Midbrain (tissue), 1 donor: ENCODE measurements at places on chromosomes 1 and 21.

DNA sequence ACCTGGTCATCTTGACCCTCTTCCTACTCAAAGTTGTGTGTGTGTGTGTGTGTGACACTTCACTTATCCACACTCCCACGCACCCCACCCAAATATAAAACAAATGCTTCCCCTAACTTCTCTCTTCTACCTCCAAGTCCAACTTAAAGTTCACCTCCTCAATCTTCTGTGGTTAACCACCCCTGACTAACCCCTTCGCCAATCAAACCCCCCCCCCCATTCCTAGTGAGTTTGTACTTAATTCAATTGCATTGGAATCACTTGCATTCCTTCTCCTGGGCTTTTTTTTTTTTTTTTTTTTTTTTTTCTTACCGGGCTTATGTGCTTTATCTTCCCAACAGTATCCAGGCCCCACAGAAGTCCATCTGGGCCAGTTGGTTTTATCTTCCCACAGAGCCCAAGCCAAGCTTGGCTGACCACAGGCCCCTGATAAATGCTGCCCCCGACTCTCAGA lies 78.4 kb downstream of the CD58 start:
- no peak for DNase-seq

GRCh38 chr1:22854688-22855565 lies 117.7 kb downstream of the LACTBL1 start:
- DNase-seq = no peak

DNA sequence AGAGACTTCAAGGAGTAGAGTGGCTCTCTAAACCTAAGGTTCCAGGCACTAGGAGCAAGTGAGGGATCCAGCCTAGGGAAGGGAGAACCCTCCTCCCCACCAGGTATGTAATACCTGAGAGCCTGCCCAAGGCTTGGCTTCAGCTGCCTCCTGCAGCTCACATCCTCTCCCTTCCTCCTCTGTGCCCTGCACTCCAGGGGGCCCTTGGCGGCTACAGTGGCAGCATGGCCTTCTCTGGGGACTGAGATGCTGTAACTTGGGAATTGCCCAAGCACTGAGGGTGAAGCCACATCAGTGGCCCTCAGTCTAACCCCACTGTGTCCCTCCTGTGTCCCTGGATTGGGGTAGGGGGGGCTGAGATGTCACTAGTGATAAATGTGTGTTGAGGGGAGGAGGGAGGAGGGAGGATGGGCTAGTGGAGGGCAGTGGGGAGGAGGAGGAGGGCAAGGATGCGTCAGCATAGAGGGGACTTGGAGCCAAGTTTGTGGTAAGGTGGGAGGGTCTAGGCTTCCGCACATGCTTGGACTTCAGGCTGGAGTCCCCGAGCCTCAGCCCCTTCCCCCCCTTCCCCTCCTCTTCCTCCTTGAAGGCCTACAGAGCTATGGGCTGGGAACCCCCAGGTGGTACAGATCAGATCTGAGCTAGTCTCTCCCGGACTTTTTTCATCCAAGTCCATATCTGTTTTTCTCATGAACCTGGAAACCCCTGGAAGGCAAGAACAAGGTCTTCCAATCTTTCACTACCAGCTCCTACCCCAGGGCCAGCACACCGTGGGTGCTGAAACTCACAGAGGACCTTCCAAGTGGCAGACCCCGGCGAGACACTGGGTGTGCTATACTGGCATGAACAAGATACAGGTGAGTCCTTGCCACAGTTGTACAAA lies 17.5 kb downstream of the COL9A2 start:
- no peak for DNase-seq

- no peak for DNase-seq
Observed at GRCh38 chr1:15347182-15347581, 62.5 kb upstream of the EFHD2 start.

GRCh38 chr1:97913506-97914139 lies 7.2 kb downstream of the DPYD start:
- no peak for DNase-seq

GRCh38 chr1:109268431-109269211 lies 14.3 kb downstream of the PSRC1 start:
- DNase-seq = peak; percentile 19

- DNase-seq = peak; percentile 51
Observed at GRCh38 chr1:111399792-111400610, 27.5 kb downstream of the OVGP1 start.

DNA sequence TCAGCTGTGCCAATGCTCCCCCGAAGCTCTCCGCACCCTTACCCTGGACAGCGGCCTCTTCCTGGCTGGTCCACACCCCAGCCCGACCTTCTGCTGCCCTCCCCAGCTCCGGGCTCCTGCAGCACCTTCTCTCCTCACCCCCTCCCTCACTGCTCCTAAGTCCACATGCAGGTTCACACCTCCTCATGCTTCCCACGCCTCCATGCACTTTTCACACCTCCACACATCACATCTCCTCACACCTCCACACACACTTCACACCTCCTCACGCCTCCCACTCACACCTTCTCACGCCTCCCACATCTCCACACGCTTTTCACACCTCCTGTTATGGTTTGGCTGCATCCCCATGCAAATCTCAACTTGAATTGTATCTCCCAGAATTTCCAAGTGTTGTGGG lies 18.9 kb downstream of the GPR137B start:
- no peak for DNase-seq

DNA sequence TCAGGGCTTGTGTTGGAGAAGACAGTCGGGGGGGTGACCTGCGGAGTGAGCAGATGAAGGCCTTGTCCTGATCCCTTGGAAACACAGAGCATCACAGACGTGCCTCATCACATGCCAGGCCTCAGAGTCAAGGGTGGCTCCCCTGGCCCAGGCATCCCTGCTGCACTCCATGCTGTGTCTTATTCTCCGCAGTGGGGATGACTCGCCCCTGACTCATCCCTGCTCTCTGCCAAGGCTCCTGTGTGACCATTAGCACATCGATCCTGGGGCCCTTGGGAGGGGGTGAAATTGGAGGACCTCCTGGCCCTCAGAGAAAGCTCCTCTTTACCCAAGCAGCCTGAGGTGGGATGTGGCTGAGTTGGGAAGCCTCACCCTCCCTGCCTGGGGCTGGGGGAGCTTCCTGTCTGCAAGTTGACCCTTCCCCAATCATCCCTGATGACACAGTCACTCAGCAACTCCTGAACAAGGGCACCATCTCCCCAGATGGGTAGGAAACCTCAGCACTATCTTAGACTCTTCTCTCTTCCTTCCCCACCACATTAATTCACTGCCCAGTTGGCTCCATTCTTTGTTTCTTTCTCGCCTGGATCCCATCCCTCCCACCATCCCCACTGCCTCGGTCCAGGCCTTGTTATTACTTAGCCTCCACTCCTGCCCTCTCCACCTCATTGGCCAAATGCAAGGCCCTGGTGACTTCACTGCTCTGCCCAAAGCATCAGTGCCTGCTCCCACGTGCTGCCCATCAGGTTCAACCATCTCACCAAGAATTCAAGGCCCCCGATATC lies 74.6 kb downstream of the CAMK2N1 start:
- no peak for DNase-seq

GRCh38 chr1:31774495-31774894 lies 10.4 kb upstream of the ADGRB2 start:
- DNase-seq = no peak

DNA sequence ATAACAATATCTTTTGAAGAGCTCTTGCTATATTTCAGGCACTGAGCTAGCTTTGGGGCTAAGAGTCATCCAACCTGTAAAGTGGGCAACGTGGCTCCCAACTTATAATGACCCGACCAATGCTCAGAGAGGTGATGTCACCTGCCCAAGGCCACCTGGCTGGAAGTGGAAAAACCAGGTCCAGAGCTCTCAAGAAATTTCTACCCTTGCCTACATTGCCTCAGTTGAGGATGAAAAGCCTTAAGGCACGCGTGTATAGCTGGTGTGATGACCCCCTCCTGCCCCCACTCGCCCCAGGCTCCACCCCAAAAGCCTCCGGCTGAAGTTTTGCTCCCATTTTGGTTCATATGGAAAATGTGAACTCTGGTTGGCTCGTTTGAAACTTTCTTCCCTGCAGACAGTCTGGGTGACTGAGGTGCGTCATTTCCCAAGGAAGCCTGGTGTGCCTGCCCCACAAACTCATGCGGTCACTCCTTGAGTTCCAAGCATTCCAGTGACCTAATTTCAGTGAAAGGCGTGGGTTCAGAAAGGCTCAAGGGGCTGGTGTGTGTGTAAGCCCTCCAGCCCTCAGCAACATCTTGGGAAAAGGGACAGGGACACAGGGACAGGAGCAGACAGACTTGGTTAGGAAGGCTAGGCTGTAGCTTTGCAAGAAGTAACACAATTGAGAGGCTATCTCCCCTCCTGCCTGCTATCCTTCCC lies 20.5 kb downstream of the HTR1D start:
- no peak for DNase-seq

DNA sequence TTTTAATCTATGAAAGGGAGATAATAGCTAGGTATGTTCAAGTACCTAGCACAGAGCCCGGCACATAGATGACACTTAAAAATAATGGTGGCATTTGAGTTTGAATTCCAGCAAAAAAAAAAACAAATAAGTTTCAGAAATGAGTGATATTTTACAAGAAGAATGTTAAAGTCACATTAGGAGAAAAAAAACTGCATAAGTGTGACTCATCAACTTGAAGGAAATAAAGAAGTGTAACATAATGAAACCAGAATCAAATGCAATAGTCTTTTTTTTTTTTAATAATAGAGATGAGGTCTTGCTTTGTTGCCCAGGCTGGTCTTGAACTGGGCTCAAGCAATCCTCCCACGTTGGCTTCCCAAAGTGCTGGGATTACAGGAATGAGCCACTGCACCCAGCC lies 17.1 kb downstream of the DNASE2B start:
- no peak for DNase-seq

GRCh38 chr1:204041232-204041767 lies 31.6 kb upstream of the SOX13 start:
- no peak for DNase-seq

- DNase-seq = no peak
Observed at GRCh38 chr21:37758982-37759381, 157.3 kb downstream of the KCNJ6 start.

DNA sequence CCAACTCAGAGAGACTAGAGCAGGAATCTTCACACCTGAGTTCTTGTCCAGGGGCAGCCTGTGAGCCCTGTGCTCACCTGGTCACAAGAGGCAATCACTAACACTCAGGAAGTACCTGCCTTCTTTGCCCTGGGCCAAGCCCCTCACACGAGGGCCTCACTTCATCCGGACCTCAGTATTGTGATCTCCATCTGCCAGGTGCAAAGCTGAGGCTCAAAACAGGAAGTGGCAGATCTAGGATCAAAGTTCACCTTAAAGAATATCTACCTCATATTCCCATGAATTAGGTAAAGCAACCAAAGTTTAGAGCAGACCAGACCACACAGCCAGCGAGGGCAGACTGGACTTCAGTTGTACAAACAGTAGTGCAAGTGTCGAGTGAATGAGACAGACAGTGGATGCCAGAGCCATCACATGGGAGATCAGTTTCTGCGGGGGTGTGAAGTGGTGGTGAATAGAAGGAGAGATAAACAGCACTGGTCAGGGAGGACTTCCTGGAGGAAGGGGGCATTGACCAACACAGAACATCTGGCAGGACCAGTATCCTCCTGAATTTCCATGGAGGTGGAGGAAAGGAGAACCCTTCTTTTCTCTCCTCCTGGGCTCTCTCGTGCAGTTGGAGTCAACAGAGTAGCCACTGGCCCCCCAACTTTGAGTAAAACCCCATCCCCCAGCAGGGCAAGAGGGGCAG lies 116.6 kb upstream of the ZBTB40 start:
- DNase-seq = no peak

DNA sequence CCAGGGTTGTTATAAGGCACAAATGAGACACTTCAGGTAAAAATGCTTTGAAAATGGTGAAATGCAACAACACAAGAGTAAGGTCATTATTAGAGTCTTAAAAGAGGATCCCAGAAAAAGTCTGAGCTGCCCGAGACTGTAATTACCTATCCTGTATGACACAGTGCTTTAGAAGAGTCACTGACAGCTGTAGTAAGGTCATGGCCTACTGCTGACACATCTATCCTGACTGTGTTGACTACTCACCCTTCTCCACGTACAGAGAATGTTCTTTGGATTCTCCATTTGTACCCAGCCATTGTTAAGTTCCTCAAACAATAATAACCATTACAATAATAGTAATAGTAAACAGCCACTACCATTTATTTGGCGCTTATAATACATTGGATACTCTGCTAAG lies 104.4 kb downstream of the CACHD1 start:
- DNase-seq = no peak

DNA sequence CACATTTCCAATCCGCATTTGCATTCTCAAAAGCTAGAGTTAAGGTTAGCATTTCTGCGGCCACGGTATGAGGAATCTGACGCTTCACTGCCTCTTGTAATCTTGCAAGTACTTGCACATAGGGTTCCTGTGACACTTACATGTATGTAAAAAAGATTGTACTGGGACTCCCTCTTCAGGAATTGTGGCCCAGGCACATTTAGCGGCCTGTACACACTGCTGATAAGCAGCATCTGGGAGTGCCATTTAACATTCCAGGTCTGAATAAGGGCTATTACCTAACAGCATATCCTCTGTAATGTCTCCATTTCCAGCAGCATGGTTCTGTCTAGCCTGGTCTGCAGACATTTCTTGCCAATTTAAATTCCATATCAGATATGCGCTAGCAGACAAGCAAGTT lies 75.7 kb downstream of the AXDND1 start:
- DNase-seq = no peak

DNA sequence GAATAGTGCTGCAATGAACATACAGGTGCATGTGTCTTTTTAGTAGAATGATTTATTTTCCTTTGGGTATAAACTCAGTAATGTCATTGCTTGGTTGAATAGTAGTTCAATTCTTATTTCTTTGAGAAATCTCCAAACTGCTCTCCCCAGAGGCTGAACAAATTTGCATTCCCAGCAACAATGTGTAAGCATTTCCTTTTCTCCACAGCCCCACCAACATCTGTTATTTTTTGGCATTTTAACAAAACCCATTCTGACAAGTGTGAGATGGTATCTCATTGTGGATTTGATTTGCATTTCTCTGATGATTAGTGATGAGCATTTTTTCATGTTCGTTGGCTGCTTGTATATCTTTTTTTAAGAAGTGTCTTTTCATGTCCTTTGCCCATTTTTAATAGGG lies 21.9 kb upstream of the EEIG2 start:
- DNase-seq = no peak

DNA sequence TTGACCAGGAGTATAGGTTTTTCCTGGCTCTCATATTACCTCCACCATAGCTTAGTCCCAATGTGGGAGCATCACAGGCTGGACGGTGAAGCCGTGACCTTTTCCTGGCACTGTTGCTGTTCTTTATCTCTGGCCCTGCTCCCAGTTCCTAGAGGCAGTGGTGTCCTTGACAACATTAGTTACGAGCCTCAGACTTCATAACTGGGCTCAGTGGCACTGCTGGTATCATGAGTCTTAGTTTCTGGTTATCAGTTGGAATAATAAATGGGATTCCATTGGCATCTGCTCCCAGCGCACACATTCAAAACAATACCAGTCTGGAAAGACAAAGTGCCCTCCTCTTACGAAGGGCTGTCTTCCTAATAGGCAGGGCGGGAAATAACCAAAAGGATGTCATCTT lies 8.0 kb downstream of the RNPEP start:
- no peak for DNase-seq

DNA sequence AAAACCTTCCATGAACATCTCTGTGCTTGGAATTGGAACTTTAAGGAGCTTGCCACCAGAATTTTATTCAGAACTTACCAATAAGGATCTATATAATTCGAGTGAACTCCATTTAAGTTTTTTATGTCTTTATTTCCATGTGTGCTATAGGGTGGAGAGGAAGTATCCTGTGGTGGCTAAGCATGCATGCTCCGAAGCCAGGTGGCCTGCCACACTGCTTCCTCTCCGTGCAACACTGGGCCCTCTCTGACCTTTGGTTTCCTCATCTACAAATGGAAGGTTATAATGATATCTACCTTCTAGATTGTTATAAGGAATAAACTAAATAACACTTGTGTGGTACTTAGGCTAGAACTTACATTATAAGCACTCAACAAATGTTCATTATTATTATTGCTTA lies 382.1 kb downstream of the PTPRC start:
- DNase-seq = no peak
